AG04450 (cell line): ENCODE measurements at places on chromosomes 4 and X.

DNA sequence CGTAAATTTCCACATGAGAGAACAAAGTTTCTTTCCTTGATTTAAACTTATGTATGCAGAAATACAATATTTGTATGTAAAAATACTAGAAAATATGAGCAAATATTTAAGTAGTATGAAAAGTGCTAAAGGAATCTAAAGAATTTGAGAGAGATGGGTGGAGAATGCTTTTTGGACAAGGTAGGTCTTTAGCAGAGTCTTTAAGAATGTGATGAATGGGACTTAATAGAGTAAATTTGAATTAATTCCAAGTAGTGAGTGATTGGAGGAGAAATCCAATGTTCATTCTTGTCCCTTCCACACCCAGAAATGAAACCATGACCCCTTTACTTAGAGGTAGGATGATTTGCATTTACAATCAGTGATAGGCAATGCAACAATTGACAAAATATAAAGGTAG, 570.9 kb upstream of the ZFP42 start:
- no peak for DNase-seq

GRCh38 chrX:72027024-72027913, 104.4 kb downstream of the RTL5 start:
- DNase-seq: no peak

- DNase-seq: no peak
Measured at GRCh38 chr4:153571006-153571545, 104.9 kb downstream of the TMEM131L start.

GRCh38 chr4:36471903-36472302, 190.5 kb downstream of the DTHD1 start:
- no peak for DNase-seq

DNA sequence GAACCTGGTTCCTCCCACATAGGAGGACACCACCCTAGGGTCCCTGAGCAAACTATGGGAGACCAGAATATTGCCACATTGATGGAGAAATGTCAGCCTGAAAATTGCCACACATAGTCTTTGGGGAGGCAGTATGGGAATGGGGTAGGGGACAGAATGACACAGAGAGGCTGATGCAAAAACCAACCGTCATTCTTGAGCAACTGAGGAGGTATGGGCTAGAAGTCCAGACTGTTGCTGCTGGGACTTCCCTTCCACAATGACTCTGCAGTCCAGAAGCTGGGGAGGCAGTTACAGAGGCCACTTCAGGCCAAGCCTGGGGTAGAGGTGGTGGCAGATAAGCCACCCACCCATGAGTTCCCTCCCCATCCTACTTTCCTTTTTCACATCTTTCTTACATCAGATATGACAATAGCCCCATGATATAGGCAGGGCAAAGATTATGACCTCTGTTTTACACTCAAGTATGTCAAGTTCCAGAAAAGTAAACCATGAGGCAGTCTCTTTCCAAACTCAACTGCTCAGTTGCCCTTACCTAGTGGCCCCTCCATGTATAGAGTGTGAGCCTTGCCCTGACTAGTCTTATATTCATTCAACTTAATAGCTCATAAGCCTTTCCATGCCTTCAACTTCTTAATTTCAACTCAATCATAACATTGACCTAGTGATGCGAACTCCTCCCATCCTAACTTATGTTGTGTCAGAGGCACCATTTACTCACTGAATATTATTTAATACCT, 41.7 kb downstream of the VSIG4 start:
- no peak for DNase-seq

GRCh38 chrX:40298069-40298468, 200.3 kb upstream of the BCOR start:
- no peak for DNase-seq

GRCh38 chr4:12692815-12693214, 791.3 kb downstream of the RAB28 start:
- no peak for DNase-seq

- no peak for DNase-seq
Measured at GRCh38 chrX:150092549-150092948, 154.3 kb upstream of the EOLA2 start.

DNA sequence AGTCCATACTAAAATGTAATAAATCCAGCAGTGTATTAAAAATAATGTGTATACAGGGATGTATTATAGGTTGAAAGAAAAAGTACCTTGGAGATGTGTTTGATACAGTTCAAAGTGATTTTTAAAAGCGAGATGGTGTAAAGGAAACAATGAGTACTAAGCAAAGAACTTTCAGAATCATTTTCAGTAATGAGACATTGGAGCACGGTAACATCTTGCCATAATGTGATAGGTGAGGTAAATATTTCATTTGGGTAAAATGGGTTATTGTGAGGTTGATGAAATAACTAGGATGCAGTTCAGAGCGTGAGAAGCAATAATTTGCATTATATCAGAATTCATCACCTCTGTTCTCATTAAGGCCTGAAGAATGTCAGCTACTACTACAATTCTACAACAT, 25.9 kb downstream of the EIF2S3 start:
- no peak for DNase-seq

DNA sequence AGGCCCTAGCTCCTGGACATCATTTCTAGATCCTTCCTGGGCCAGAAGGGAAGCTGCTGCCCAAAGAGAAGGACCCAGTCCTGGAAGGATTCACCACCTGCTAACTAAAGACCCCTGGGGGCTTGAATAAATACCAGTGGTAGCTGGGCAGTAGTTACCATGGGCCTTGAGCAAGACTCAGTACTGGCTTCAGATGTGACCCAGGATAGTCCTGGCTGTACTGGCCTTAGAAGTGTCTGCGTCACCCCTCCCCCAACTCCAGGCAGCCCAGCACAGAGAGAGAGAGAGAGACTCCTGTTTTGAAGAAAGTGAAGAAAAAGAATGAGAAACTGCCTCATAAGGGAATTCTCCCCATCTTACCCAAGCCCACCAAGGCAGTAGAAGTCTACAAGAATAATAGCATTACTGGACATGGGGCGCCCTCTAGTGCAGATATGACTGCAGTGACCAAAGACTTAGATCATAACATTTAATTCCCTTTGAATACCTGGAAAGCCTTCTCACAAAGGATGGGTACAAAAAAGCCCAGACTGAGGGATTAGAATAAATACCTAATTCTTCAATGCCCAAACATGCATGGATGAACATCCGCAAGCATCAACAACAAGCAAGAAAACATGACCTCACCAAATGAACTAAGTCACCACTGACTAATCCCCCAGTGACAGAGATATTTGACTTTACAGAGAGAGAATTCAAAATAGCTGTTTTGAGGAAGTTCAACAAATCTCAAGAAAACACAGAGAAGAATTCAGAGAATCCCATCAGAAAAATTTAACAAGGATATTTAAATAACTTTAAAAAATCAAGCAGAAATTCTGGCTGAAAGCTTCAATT, 171.8 kb downstream of the HNRNPD start:
- DNase-seq: no peak

DNA sequence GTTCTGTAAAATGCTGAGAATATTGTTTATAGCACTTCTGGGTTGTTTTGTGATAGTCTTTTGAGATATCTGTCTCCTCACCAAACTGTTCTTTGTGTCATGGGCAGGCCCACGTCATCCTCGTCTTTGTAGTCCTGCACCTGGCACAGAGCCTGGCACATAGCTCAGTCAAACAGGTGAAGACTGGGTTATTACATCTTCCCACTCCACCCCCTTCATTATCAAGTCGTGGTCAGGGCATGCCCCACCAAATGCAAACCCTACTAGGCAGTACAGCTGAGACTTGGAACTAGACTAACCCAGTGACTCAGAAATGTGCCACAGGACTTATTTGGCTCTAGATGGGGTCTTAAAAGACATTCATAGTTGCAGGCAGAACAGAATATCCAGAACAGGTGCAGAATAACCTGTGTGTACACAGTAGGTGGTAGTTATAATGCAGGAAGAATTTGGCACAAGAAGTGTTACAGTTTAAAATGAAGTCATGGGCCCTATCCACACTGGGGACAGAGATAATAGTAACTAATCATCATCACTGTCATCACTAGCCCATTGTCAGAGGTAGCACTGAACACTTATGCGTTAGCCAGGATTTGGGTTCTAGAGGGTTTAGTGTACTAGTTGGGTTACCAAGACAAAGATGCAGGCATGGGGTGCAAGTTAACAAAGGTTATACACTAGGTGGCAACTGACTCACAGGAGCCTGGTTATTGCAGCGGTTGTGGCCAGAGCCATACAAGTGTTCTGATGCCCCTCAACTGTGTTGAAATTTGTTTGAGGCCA, 74.9 kb downstream of the TBL1X start:
- DNase-seq: no peak

GRCh38 chrX:1487401-1487800, 34.7 kb upstream of the ASMTL start:
- no peak for DNase-seq

DNA sequence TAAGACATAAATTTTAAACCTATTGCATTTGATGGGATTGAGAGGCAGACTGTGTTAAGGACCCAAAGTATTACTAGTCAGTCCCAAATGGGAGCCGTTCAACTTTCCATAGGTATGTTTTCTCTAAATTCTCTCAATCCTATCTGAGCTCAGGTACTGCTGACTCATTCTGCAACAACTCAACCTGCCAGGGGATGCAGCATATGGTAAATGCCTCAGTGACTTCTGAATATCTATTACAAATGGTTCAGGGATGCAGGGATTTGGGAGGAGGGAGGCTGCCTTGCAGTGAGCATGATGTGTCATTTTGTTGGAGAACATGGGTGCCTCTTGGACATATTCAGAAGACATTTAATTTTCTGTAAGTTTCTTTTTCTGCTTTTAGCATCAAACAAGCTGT, 97.3 kb downstream of the HDAC8 start:
- no peak for DNase-seq

- no peak for DNase-seq
Measured at GRCh38 chrX:105765691-105766090, 56.6 kb upstream of the NRK start.

DNA sequence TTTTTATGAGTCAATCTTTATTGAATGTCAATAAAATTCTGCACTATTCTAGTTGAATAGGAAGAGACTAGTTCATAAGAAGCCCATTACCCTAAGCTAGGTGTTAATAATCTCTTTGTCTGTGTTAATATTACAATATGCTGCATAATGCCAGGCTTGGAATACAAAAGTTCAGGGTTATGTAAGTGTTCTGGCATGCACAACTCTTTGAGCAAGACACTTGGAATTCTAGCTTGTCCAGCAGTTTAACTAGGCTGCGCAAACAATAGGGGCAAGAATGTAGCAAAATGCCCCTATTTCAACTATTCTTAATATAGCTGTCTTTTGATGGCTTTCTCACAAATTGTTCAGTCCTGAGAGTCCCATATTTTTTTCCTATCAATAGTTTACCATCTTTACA, 31.3 kb upstream of the ETNPPL start:
- DNase-seq: no peak

GRCh38 chr4:107153228-107153627, 117.1 kb upstream of the DKK2 start:
- no peak for DNase-seq

DNA sequence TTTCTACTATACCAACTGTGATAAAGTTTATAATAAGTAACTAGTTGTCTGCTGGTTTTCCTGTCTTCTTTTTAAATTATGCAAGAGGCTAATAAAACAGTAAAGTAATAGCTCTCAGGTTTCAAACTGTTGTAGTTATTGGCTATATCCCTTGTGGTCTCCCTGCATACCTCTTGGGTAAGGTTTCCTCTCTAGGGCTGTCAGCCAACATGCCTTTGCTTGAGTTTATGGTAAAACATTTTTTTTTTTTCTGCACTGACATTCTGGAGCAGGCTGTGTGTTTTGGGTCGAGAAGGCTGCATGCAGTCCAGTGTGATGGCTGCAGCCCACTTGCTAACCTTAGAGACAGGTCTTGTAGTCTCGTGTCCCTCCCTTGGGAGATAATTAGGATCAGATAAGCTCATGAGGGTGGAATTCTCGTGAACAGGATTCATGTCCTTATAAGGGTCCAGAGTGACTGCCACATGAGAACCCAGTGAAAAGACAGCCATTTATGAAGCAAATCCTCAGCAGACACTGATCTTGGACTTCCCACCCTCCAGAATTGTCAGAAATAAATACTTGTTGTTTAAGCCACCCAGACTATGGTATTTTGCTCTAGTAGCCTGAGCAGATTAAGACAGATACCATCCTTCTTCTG, 831.2 kb downstream of the CCSER1 start:
- peak; percentile 66 for DNase-seq

DNA sequence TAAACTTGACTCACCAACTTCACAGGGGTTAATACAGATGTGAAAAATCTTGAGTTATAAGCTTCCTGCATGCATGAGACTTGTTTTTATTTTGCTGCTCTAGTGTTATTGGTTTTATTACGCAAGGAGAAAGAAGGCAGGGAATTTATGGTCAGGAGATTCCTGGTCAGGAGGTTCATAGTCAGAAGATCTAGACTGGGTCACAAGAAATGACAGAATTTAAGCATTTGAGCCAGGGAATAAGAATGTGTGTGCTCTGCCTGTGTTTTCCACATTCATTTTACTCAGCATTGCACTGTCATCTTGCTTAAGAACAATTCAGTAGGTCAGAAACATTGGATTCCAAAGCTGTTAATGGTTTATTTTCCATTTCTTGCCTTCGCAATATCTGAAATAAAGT, 2522.1 kb downstream of the ARAP2 start:
- no peak for DNase-seq

DNA sequence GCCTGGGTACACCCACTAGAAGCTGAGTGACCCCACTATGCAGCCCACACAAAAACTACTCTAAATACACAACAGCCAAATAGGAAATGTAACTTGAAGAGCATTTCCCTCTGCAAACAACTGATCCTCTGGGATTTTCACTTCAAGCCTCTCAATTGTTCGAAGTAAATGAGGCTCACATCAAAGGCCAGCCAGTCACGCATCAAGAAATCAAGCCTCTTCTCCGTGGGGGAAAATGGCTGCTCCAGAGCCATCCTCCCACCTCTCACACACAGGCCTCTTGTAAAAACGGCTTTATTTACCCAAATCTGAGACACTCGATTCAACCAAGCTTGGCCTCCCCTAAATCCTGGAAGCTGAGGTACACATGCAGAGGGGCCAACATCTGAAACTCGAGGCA, 14.3 kb downstream of the PCDH19 start:
- no peak for DNase-seq

DNA sequence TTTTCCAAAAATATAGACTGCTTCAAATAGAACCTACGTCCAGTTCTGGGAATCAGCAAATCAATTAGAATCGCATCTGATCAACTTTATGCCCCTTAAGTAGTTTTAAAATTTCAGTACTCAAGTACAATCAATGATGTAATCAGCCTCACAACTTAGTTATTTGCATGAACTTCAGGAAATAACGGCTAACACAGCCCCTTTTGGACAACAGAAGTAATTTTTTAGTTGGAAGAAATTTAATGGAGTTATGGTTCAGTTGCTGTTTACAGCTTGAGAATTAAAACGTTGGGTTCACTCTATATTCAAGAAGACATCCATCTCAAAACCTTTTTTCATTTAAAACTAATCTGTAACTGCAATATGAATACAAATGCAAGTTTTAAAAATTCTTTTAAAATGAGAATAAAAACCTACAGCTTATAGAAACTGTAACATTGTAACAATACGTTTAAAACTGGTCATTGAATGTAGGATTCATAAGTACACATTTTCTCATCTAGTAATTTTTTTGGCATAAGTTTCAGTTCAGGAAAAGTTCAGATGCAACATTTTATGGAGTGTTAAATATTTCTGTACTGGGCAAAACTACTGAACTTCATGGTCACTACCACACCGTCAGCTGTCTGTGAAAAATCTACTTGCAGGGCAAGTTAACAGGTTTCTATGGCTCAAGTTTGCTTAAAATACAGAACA, 956 bp downstream of the TAPT1 start:
- DNase-seq: no peak

- DNase-seq: no peak
Measured at GRCh38 chr4:132694775-132695174, 454.3 kb upstream of the PCDH10 start.
